ENCODE measurements at places on chromosomes 7 and 10. TPM values are rescaled to one million over a fixed set of nuclear protein-coding genes. Genes with fewer than 3 reads are reported as not detected.

The TAS2R4 gene
- 0.38 TPM for total RNA-seq

DNA sequence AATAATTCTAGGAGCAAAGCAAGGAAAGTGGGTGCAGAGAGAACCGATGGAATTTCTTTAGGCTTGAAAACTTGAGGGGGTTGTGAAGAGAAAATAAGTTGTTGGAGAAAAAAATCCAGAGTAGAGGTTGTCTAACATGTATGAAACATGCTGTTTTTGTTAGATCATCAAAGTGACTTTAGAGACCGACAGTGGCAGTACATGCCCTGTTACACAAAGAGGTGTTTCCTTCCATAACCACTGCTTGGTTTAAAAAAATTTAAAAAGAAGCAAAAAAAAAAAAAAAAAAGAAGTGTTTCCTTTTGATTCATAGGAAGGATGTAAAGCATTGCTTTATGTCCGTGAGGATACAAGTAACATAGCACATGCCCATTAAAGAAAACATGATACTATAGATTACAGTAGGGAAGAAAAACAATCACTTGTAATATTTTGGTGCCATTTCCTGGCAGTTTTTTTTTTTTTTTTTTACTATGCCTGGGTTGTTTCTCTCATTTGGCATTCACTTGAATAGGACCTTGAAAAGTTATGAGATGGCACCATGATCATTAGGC, 6.1 kb downstream of the ENTPD1 start:
- H3K4me3 ChIP-seq = no peak overlapping the region
- H3K4me1 ChIP-seq = no peaks in the 10 kb centered on the region
- no peak for DNase-seq
- no peak overlapping the region for H3K27ac ChIP-seq
- H3K27me3 ChIP-seq = no peaks in the 10 kb centered on the region

DNA sequence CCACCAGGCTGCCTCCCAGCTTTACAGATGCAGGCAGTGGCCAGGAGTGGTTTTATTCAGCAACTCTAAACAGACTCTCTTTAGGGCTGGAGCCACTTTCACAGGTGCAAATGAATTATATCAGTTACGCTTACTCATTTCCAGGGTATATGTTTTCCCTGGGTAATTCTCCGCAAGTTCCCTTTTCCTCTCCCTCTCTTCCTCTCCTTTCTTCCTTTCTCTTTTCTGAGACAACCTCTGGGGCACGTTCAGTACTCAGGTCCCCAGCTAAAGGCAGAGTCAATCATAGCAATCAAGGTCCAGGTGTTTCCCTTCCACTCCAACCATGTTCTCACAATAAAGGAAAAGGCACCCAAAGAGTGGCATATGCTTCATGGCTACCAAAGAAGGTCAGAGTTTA, 41.3 kb downstream of the PDLIM1 start:
- H3K4me3 ChIP-seq = no peak overlapping the region
- no peaks in the 10 kb centered on the region for H3K36me3 ChIP-seq
- peaks cover 27% of the 10 kb centered on the region for H3K4me1 ChIP-seq

DNA sequence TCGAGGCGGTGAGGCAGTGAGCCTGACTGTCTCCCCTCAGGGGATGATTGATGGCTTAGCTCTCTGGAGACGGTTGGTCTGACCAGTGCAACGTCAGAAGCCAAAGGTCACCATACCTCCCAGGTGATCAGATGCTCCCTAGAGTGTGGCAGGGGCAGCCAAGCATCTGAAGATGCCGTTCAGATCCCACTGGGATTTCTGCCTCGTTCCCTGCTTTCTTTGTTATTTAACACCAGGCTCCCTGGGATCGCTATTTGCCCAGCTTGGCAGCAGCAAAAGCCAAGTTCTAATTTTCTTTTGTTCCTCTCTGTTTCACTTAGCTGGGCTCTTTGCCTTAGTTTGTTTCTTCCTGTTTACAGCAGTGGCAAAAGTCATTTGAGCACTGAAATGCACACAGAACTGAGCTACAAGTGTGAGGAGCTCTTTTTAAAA, 53.5 kb upstream of the SVIL start:
- H3K36me3 ChIP-seq = no peaks in the 10 kb centered on the region
- no peak overlapping the region for H3K27ac ChIP-seq
- H3K4me3 ChIP-seq = no peak overlapping the region
- DNase-seq = no peak
- no peaks in the 10 kb centered on the region for H3K4me1 ChIP-seq

- no peaks in the 10 kb centered on the region for H3K4me1 ChIP-seq
- peaks cover 72% of the 10 kb centered on the region for H3K36me3 ChIP-seq
- H3K4me3 ChIP-seq = no peak overlapping the region
These were observed 15.0 kb downstream of the FZD9 start for GRCh38 chr7:73448609-73449008.

DNA sequence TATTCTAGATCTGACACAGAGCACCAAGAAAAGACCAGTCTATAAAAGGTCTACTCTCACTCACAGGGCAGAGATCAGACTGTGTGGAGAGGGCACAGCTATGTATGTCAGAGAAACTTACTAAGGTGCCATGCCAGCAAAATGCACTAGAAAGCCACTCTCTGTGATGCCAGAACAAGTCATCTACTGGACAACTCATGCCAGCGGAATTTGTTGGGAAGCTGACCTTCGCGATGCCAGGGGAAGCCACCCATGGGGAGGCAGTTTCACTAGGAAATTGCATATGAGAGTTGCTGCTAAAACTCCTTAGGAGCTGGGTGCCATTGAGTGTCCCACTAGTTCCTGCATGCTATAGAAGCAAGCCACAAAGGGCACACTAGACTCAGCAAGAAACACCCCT, 58.5 kb downstream of the MICU1 start:
- no peaks in the 10 kb centered on the region for H3K27me3 ChIP-seq
- no peaks in the 10 kb centered on the region for H3K4me1 ChIP-seq
- no peak for DNase-seq
- no peaks in the 10 kb centered on the region for H3K36me3 ChIP-seq
- H3K4me3 ChIP-seq = no peak overlapping the region

- DNase-seq = no peak
- no peaks in the 10 kb centered on the region for H3K27me3 ChIP-seq
- H3K36me3 ChIP-seq = peaks cover 8% of the 10 kb centered on the region
- H3K4me1 ChIP-seq = no peaks in the 10 kb centered on the region
- no peak overlapping the region for H3K27ac ChIP-seq
- H3K4me3 ChIP-seq = no peak overlapping the region
These were observed 13.2 kb downstream of the TMEM243 start for GRCh38 chr7:87206361-87206760.

DNA sequence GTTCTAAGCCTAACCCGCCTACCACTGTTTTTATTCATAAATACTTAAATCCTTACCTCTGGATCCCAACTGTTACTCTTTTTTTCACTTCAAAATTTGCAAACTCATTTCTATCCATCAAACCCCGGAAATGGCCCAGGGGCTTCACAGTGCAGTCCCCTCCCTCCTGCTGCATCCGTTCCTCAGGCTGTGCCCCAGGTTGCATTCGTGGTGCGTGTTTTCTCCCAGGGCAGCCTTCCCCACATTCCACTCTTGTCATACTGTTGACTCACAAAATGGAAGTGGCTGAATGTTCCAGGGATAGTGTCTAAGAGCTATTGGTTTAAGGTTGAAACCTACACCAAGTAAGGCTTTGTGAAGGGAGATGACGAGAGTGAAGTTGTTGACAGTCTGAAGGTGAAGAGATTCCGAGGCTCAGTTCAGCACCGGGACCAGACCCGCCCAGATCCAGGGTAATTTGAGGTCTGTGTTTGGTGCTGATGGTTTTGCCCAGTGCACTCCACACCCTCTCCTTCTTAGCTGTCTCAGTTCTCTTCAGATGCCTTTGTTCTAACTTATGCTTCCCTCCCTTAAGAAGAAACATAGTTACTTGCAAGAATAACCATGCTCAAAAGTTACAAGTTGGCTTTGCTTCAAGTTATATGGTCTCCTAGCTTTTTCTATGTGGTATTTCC, 7.7 kb downstream of the INSIG1 start:
- H3K27me3 ChIP-seq = no peaks in the 10 kb centered on the region
- peaks cover 89% of the 10 kb centered on the region for H3K36me3 ChIP-seq
- DNase-seq = no peak
- no peak overlapping the region for H3K4me3 ChIP-seq

GRCh38 chr10:71623098-71623985, 96.2 kb downstream of the C10orf105 start:
- no peak overlapping the region for H3K27ac ChIP-seq
- no peak overlapping the region for H3K4me3 ChIP-seq
- peaks cover 9% of the 10 kb centered on the region for H3K4me1 ChIP-seq
- no peaks in the 10 kb centered on the region for H3K27me3 ChIP-seq
- no peaks in the 10 kb centered on the region for H3K36me3 ChIP-seq

Measured in thymus (tissue), 14 donors.